Cerebellum (tissue), 4 donors: ENCODE measurements at places on chromosomes 4 and X.

- DNase-seq, result no peak
These were observed 11.4 kb upstream of the RELL1 start for GRCh38 chr4:37697566-37697965.

- DNase-seq, result no peak
These were observed 388.6 kb upstream of the MAGEB2 start for GRCh38 chrX:29826742-29827141.

DNA sequence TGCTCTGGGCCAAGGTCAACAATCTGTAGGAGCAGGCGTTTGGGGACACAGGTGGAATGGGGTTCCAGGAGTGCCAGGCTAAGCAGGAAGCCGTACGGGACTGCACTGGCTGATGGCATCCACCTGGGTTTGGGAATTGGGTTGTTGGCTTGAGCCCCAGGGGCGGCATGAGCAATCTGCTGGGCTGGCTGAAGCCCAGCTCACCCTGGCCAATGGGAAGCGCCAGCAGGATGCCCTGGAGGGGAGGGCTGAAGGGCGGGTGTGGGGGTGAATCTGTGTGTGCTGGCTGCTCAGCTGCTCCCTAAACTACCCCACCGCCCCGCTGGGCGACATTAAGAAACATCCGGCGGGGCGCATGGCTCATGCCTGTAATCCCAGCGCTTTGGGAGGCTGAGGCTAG is 8.9 kb upstream of the RGS12 start:
- peak; percentile 86 for DNase-seq

GRCh38 chr4:176817204-176817603 is 24.5 kb upstream of the VEGFC start:
- no peak for DNase-seq

DNA sequence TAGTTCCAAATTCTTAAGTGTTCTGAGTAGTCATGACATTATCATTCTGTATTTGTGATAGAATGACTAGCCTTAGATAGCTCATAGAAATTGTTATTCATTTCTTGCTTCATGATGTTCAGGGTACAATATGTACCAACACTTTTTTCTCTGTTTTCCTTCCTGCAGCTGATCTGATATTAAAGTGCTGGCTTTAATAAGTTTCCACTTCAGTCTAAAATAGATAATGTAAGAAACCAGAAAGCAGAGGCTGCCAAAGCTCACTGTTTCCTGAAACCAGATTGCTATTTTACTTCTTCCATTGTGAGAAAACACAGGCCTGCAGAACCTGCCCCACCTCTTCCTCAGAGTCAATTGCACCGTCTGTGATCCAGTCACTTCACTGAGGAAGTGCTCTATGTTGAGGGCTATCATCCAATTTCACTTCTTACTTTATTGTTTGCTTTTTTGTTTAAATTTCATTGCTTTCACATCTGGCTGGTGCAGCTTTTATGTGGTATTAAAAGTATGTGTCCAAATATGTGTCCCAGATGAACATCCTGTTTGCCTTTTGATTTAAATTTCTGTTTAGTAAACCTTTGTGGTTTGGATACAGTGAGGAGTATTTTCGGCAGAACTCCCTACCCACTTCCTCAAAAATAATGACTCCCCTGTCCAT is 652.1 kb downstream of the ANKRD50 start:
- DNase-seq, result no peak

DNA sequence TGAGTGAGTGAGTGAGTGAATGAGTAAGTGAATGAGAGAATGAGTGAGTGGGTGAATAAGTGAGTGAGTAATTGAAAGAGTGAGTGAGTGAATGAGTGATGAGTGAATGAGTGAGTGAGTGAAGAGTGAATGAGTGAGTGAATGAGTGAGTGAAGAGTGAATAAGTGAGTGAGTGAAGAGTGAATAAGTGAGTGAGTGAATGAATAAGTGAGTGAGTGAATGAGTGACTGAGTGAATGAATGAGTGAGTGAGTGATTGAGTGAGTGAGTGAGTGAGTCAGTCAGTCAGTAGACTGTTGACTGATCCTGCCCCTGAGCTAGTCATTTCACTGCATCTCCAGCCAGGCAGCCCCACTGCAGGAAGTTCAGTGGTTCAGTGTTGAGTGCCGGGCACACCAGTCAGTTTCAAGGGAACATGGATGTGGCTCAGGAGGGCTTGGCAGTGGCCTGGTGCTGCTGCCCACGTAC is 228.4 kb upstream of the PSAPL1 start:
- DNase-seq, result no peak

- peak; percentile 32 for DNase-seq
These were observed 692 bp downstream of the FAM241A start for GRCh38 chr4:112145790-112146501.

GRCh38 chr4:57110640-57111511 is 691 bp upstream of the IGFBP7 start:
- no peak for DNase-seq

DNA sequence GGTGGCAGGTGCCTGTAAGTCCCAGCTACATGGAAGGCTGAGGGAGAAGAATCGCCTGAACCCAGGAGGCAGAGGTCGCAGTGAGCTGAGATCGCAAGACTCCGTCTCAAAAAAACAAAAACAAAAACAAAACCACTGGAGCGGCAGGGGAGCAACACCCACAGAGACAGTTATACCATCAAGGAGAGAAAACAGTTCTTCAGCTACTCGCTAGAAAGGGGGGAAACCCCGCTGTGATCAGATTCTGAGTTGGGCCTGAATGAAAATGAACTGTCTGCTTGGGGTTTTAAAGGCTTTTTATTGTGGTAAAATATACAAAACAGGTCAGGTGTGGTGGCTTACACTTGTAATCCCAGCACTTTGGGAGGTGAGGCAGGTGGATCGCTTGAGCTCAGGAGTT is 16.8 kb upstream of the IRAK1 start:
- no peak for DNase-seq

DNA sequence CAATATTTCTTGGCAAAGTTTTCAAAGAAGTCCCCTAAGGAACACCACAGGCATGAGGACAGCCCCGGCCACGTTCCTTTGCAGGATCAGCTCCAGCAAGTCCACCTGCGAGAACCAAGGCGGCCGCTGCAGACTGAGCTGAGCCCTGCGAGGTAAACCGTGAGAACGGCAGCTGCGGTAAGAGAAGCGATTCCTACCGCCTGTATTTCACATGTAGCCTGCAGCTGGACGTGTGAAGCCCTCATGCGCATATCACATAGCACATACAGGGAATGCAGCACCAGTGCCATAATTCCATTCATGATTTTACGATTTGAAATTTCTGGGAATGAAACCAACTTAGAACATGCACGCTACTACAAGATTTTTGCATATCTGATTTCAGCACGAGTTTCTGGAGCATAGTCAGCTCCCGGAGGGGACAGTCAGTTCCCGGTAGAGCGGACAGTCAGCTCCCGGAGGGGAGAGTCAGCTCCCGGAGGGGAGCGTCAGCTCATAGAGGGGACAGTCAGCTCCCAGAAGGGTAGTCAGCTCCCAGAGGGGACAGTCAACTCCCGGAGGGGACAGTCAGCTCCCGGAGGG is 41.7 kb downstream of the FGFRL1 start:
- no peak for DNase-seq

- no peak for DNase-seq
These were observed 34.4 kb downstream of the BBS12 start for GRCh38 chr4:122766950-122767349.

GRCh38 chr4:175215657-175216056 is 297.5 kb downstream of the ADAM29 start:
- DNase-seq, result no peak

- no peak for DNase-seq
These were observed 32.6 kb upstream of the S100G start for GRCh38 chrX:16617382-16617781.

GRCh38 chr4:68209003-68209402 is 36.5 kb downstream of the TMPRSS11B start:
- DNase-seq, result no peak

GRCh38 chr4:183658362-183659028 is 490 bp downstream of the RWDD4 start:
- DNase-seq, result peak; percentile 19

- DNase-seq, result no peak
These were observed 103.5 kb upstream of the ENPEP start for GRCh38 chr4:110372485-110372884.

GRCh38 chrX:18578546-18578945 is 93.4 kb downstream of the RS1 start:
- DNase-seq, result peak; percentile 3

GRCh38 chr4:182102576-182102975 is 140.6 kb upstream of the TENM3 start:
- no peak for DNase-seq

DNA sequence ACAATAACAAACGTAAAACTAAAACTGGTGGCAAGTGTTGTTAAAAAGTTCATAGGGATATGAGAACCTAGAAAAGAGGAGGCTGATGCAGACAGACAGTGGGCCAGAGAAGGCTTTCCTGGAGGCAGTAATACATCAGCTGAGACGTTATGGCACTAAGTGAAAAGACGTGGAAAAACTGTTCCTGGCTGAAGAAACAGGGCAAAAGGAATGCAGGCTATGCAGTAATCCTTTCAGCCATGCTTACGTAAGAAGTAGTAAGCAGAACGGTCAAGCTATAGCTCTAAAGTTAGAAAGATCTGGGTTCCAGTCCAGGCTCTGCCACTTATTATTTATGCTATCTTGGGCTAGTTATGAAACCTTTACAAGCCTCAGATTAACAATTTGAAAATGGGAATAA is 6.4 kb downstream of the LAMTOR3 start:
- DNase-seq, result no peak

GRCh38 chr4:170012629-170012958 is 13.6 kb downstream of the MFAP3L start:
- no peak for DNase-seq

DNA sequence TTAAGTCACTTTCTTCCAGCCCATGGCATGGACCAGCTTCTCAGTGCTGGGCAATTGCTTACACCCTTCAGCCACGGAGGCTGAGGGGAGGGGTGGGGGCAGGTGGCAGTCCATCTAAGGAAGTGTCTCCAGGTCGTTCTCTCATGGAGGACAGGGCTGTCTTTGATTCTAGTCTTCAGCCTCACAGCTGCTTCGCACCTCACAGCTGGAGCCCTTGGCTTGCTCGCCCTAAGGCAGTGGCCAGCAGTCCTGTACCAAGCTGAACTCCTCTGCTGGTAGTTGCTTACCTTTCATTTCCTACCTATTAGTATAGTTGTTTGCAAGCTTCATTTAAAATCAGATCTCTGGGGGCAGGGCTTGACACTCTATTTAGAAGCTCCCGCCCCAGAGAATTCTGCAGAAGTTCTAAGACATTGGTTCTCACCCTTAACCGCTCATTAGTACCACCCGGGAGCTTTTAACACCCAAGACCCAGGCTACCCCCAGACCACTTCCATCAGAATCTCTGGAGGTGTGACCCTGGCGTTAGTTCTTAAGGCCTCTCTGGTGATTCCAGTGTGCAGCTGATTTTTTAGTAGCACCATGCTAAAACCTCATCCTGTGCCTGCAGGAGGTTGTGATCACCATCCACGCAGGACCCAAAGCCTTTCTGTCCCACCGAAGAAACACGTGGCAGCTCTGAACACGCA is 386.8 kb downstream of the UNC5C start:
- DNase-seq, result no peak

GRCh38 chr4:40183615-40184411 is 13.0 kb upstream of the RHOH start:
- DNase-seq, result no peak

- DNase-seq, result no peak
These were observed 234.9 kb upstream of the GIMD1 start for GRCh38 chr4:106603471-106603870.

- DNase-seq, result no peak
These were observed 482.4 kb downstream of the NAF1 start for GRCh38 chr4:162684371-162684700.
